Mononuclear cell (primary cell): ENCODE measurements at places on chromosomes 12 and 14. TPM values are rescaled to one million over a fixed set of nuclear protein-coding genes. Genes with fewer than 3 reads are reported as not detected.

TMEM30B gene
- total RNA-seq = 5.8 TPM

ZDHHC22 gene
- total RNA-seq = not detected

RND1 gene
- 6.2 TPM for total RNA-seq

PPM1A gene
- 105 TPM for total RNA-seq

CLEC2A gene
- total RNA-seq = not detected

RNASE1 gene
- not detected for total RNA-seq

HCAR1 gene
- not detected for total RNA-seq

OAS1 gene
- 7.7 TPM for total RNA-seq

CCDC196 gene
- not detected for total RNA-seq

KIF26A gene
- not detected for total RNA-seq

TMEM132D gene
- total RNA-seq = under 0.01 TPM

FOXN4 gene
- not detected for total RNA-seq

KRT75 gene
- total RNA-seq = not detected

SERPINA3 gene
- total RNA-seq = not detected
